Activated T-cell treated with anti-CD3 and anti-CD28 coated beads, Interleukin-2, amount 50 U/mL, for 72 hours (primary cell): ENCODE measurements at places on chromosomes 6 and 20. TPM values are rescaled to one million over a fixed set of nuclear protein-coding genes. Genes with fewer than 3 reads are reported as not detected.
A peak's percentile ranks its signal among the peaks of the same experiment; 100 is the strongest.

DNA sequence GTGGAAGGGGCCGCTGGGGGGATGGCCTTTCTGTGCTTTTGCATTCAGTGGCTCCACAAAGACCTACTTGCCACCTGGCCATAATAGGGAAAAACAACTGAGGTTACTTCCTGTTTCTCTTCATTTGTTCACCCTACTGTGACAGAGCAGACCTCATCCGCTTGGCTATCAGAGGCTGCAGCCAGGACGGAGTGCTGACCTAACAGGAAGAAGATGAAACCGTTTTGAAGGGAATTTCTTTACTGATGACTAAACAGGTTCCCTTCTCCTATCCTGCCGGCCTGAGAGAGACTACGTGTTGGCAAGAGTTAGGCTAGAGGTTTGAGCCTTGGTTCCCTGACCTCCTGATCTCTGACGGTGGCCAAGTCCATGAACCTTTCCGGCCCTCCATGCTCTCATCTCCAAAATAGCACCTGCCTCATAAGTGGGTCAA is 21.3 kb downstream of the PRR18 start:
- H3K4me3 ChIP-seq: no peak overlapping the region
- H3K4me1 ChIP-seq: no peaks in the 10 kb centered on the region
- no peak for DNase-seq
- H3K27ac ChIP-seq: no peak overlapping the region

The HFE gene
- total RNA-seq: 1.3 TPM

DNA sequence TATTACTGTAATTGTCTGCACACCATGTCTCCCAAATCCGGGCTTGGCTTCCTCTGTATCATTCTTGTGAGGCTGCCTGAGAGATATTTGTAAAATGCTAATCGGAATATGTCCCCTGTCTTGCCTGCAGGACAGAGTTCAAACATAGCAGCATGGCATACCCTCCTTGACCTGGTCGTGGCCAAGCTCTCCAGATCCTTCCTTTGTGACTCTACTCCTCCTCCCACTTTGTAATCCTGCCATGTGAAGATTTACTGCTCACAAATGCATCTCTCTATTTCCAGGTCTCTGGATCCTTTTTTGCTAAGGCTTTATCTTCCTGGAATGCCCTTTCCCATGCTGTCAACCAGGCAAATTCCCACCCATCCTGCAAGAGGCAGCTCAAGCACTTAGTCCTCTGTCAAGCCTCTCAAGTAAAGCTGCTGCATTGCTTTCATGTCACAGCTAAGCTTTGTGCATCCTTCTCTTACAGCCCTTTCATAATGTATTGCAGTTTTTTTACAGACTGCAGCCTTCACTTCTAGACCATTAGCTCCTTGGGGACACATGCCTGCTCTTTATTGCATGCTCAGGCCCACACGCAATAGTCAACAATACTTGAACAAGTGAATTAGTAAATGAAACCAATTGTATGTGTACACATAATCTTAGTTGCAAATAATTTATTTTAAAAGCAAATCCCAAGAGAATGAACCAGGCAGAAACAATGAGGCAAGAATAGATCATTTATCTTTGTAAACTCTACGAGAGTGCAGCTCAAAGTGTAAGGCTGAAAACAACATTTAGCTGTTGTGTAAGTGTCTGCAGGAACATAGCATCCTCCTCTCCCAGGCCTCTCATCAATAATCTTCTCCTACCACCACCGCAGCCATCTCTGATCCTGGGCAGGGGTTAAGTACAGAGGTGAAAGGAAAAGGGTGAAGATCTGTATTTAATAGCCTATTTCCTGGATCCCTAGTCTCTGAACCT is 45.8 kb downstream of the HIVEP2 start:
- no peaks in the 10 kb centered on the region for H3K27me3 ChIP-seq
- H3K4me3 ChIP-seq: no peak overlapping the region
- H3K36me3 ChIP-seq: peaks cover 1% of the 10 kb centered on the region
- peak overlapping the region; percentile 19 for H3K27ac ChIP-seq

DNA sequence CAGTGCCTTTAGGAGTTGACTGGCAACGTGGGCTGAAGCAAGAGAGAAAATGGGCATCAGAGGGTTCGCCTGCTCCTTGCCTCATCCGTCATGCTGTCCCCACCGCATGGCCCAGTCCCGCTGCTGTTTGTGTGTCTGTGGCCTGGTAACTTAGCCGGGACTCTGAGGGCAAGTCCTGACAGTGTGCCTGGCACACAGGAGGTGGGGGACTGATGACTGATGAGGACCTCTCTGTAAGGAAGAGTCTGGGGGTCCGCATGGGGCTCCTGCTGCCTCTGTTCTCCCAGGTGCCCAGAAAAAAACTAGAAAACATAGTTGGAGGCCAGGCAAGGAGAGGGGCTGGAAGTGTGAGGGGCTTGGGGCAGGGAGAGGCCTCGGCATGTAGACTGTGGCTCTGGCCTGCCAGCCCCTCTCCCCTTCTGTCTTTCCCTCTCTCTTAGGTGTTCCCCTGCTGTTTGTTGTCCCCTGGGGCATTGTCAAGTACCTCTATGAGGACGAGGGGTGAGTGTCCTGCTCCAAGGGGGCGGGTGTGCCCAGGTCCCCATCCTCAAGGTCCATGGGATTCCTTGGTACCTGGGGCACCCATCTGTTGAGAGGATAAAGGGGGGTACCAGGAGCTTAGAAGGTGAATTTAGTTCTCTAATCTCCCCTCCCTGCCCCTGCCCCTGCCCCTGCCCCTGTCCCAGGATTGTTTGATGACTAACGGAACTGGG is 29.5 kb downstream of the GLP1R start:
- H3K36me3 ChIP-seq: no peaks in the 10 kb centered on the region
- H3K27ac ChIP-seq: no peak overlapping the region
- DNase-seq: no peak
- peaks cover 3% of the 10 kb centered on the region for H3K27me3 ChIP-seq
- H3K4me3 ChIP-seq: no peak overlapping the region

The ADGRF1 gene
- not detected for total RNA-seq

- H3K27ac ChIP-seq: no peak overlapping the region
- no peak for DNase-seq
- no peaks in the 10 kb centered on the region for H3K27me3 ChIP-seq
- no peak overlapping the region for H3K4me3 ChIP-seq
- no peaks in the 10 kb centered on the region for H3K4me1 ChIP-seq
Measured at GRCh38 chr20:33909331-33909921, 84.3 kb upstream of the RALY start.

The CRIP3 gene
- 0.90 TPM for total RNA-seq

The GFRAL gene
- total RNA-seq: not detected

The BRD2 gene
- 238 TPM for total RNA-seq

The BCKDHB gene
- 13.7 TPM for total RNA-seq

DNA sequence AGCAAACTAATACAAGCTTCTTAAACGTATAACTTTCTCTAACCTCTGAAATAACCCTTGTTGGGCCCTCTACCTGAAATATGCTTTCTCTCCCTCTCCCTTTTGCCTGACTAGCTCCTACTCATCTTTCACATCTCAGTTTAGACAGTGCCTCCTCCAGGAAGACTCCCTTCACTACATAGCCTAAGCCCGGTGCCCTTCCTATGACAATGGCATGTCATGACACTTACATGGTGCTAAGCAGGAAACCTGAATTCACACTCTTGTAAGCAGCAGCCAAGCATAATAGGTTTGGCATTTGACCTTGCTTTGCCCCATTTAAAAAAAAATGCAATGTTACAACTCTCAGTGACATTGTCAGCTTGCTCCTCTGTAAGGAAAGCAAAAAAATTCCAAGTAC is 33.1 kb upstream of the FBXL4 start:
- H3K4me3 ChIP-seq: no peak overlapping the region
- no peaks in the 10 kb centered on the region for H3K36me3 ChIP-seq
- DNase-seq: no peak
- no peaks in the 10 kb centered on the region for H3K4me1 ChIP-seq
